Transverse colon (tissue), 4 donors: ENCODE measurements at places on chromosomes 12 and 14. TPM values are rescaled to one million over a fixed set of nuclear protein-coding genes. Genes with fewer than 3 reads are reported as not detected.

- DNase-seq = peak; percentile 26
These were observed 5.1 kb upstream of the NUMB start for GRCh38 chr14:73463411-73463810.

GRCh38 chr12:52436000-52436827 is 2.0 kb upstream of the KRT75 start:
- no peak for DNase-seq

DNA sequence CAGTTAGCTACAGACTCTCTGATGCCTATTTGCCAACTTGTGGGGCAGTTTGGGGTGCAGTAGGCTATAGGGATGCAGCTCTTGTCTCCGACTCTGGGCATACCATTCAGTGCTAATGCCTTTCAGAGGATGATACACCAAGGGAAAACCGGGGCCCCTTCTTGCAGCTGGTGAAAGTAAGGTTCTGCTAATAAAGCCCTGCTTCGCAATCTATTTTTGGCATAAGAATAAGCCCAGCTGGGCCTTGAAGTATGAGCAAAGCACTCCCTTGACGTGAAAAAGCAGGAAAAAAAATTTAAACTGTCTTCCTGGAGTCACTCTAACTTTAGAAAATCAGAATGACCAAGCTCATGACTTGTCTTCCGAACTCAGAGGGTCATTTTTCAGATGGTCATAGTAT is 124.1 kb upstream of the RBM19 start:
- DNase-seq = no peak

DNA sequence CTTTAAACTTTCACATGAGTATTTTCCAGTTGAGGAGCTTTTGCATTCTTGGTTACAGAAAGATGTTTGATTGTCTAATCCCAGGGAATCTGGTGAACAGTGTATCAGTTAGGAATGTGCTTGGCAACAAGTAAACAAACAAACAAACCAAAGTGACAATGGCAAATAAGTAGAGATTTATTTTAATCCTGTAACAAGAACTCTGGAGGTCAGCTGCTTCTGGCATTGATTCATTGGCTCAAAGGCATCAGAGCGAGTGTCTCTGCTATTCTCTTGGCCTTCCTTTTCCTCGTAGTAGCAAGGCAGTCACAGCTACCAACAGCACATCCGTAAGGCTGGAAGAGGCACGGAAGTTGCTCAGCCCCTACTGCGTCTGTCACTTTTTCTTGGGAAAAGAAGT is 37.2 kb downstream of the CRADD start:
- no peak for DNase-seq

GRCh38 chr14:77094672-77095284 is 3.3 kb upstream of the CIPC start:
- DNase-seq = peak; percentile 86

DNA sequence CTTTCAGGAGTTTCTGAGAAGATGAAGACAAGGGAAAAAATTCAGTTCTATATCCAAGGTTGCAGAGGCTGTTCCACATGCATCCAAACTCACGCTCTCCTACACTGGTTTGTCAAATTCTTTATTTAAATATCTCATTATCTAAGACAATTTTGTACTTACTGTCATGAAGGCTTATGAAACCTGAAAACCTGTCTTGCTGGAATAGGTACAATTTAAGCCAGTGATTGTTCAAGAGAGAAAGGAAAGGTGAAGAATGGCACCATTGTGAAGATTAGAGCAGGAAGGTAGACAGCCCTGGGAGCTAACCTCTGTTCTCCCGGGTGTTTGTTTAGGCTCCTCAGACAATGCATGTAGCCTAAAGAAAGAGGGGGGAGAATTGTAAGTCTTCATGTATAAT is 315.1 kb upstream of the PRKD1 start:
- DNase-seq = no peak

DNA sequence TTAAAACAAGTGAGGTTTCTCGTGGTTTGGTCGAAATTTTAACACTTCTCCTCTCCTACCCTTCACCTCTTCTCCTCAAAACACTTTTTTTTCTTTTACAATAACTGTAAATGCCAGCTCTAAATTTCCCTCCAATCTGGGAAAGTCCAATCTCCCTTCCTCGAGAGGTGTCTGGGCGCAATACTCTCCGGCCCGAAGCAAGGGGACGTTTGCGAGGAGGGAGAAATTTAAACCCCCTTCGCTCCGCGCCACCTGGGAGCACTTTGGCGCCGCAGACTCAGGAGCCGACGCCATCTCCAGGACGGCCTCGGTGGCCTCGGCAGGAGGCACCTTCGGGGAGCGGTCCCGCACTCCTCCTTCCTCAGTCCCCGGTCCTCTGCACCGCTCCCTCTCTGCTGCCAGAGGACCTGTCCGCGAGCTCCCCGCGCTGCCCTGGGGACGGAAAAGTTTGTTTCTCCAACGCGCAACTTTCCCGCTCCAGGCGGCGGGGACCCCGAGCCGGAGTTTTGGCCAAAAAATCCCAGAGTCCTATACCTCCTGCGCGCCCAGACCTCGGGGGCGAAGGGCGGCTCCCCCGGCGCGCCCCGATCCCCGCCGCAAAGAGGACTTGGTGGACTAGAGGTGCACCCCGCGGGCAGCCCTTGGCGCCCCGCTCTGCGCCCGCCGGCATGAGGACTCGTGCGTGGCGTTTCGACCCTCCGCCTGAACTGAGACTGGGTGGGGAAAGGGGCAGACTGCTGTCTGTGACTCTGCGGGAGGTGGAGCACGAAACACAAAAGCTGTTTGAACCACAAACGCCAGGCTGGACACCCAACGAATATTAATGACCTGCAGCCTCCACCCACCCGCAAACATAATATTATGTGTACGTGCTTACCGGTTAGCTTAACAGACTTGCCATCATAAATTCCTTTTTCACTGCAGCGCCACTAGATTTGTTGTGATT is 95.2 kb upstream of the HMGA2 start:
- peak; percentile 8 for DNase-seq

The MORN3 gene
- not detected for total RNA-seq

The MYF5 gene
- not detected for total RNA-seq

The WNT1 gene
- not detected for total RNA-seq
